H54 (cell line): ENCODE measurements at places on chromosomes 1 and 21.

DNA sequence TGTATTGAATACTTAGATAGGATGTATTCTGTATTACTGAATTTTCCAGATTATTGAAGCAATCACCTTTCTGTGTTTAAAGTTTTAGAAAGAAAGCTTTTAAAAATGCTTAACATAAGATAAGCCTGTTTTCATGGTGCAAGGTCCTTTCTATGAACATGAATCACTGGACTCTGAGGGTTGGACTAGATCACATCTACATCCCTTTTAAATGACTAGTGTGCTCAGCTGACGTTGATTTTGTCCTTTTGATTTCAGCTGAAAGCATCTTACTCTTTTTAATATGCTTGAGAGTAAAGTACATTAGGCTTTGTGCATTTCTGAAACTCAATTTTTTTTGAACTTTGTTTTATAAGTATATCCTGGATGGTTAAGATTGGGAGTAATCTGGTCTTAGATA is 16.2 kb downstream of the MIER1 start:
- DNase-seq = no peak

- peak; percentile 8 for DNase-seq
Measured at GRCh38 chr1:50704126-50704525, 255.9 kb downstream of the FAF1 start.

- DNase-seq = no peak
Measured at GRCh38 chr1:18413541-18414305, 67.0 kb upstream of the KLHDC7A start.

DNA sequence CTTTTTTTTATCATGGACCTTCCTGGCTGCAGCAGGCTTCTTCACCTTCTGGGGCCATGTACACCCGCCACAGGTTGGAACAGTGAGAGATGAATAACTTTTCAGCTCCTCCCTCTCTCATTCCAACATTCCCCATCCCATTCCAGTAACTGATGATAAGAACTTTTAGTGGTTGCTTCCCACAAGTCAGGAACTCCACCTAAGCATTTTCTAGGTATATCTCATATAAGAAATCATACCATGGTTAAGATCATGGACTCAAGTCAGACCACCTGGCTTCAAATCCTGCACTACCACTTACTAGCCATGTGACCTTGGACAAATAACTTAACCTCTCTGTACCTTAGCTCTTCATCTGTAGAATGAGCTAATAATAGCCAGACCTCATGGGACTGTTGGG is 42.5 kb upstream of the RGS8 start:
- no peak for DNase-seq

- DNase-seq = no peak
Measured at GRCh38 chr1:36846357-36846756, 188.0 kb downstream of the GRIK3 start.

- DNase-seq = no peak
Measured at GRCh38 chr1:191290441-191290840, 812.8 kb upstream of the BRINP3 start.

DNA sequence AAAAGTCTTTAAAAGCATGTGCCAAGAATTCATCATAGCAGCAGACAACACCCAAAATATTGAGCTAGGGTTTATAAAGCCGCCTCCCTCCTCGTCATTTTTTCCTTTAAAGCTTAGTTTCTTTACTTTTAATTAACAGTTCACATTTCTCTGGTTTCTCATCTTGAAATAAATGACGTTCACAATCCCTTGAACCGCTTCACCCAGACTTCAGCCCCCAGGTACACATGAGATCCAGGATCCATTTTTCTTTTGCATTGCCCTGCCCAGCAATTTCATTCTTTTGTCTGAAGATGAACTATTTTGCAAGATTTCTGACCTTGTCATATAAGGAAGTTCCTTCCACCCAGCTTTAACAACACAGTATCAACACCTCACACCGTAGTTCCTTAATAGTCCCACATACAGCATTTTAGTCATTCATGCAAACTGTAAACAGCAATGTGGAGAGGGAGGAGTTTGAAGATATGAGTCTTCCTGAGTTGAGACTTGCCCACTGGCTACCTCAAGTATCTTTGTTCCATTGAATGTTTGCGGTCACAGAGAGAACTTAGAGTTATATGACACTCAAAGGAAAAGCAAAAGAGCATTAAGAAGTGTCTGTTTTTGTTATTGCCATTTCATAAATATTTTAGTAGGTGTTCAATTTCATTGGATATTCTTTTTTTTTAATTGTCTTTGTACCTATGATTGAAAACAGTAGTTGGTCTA is 35.3 kb upstream of the CACYBP start:
- no peak for DNase-seq

- no peak for DNase-seq
Measured at GRCh38 chr1:220732621-220733020, 15.5 kb upstream of the MTARC2 start.

DNA sequence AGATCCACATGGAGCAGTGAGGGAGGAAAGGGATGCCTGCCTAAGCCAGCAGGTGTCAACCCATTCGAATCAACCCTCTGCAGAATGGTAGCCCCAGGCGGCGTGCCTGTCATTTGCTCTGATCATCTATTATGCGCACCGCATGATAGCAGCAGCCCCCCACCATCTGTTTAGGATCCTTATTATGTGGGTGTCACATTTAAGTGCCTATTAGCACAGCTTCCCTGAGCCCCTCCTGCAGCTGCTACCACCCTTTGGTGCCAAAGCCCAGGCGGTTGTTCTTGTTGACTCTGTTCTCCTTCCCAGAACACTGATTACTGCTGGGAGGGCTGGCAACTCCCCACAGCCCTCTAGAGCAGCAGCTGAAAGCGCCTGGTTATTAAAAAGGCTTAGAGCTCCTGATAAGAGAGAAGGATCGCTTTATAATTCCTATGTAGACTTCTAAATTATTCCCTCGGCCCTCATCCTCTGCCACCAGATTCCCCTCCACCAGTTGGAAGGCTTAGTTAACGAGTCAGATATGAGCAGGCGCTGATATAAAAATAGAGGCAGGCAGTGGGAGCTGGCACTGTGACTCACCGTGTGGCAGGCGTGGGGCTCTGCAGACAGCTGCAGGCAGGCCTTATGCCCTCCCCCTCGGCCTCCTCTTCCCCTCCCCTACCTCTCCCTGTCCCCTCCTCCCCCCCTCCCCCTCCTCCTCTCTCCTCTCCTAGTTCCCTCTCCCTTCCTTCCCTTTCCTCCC is 23.0 kb downstream of the ACTA1 start:
- DNase-seq = peak; percentile 90

DNA sequence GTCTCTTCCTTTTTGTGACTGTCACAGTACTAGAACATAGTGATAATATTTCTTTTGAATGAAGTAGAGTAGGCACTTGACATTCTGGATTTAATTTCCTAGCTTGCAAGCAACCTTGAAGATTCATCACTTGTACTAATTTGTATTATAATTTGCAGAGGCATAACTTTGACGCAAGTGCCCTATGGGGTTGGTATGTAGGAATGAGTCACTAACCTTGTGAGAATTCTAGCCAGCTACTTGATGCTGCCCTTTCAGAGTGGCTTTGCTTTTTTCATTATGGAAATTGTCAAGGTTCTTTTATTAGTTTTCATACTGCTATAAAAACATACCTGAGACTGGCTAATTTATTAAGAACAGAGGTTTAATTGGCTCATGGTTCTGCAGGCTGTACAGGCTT is 13.7 kb upstream of the DPH5 start:
- DNase-seq = no peak

- no peak for DNase-seq
Measured at GRCh38 chr1:61101536-61101935, 19.2 kb downstream of the NFIA start.

- DNase-seq = no peak
Measured at GRCh38 chr1:93756657-93757056, 75.0 kb upstream of the BCAR3 start.

DNA sequence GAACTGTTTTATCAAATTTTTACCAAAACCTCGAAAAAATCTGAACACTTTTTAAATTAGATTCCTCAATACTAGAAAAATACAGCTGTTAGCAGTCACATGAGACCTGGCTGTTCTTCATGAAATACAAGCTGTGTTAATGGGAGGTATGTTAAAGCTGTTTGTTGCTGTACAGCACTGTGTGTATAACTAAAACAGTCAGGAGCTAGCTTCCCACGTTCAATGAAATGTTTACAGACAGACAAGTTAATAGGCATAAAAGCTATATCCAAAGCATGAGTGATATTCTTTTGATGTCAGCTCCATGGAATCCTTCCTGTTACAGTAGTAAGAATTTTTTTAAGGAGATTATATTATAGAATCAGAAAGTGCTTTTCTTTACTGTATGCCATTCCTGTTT is 223.2 kb upstream of the FOXD3 start:
- DNase-seq = no peak

GRCh38 chr1:240732390-240732789 is 120.4 kb upstream of the GREM2 start:
- peak; percentile 32 for DNase-seq

GRCh38 chr1:121408354-121408753 is 223.6 kb downstream of the SRGAP2C start:
- DNase-seq = no peak

- DNase-seq = no peak
Measured at GRCh38 chr1:8862528-8862927, 16.0 kb downstream of the ENO1 start.

DNA sequence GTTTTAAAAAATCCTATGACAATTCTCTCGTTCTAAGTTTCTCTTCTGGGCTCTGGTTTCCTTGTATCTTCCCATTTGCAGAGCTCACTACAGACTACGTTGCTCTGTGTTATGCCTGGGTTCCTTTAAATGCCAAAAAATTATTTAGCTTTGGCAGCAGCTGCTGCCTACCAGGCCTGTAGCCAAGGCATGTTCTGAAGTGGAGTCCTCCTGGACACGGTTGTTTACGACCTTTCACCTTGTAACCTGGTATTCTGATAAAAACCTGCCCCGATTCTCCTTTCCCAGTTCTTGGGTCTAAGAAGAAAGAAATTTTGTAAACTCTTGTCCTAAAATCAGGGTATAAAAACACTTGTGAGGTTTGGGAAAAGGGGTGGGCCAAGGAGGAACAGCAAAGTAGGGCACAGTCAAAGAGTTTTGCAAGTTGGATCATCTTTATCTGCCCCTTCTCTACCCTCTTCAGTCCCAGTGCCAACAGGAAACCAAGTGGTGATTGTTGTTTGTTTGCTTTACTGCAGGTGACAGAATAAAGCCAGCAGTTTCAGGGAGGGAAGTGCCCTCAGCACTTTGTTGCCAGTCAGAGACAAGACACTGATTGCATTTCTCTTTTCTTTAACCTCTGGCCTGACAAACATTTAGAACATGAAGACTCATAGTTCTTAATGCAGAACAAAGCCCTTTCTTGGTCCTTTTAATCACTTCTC is 3.1 kb upstream of the TXNIP start:
- DNase-seq = no peak

DNA sequence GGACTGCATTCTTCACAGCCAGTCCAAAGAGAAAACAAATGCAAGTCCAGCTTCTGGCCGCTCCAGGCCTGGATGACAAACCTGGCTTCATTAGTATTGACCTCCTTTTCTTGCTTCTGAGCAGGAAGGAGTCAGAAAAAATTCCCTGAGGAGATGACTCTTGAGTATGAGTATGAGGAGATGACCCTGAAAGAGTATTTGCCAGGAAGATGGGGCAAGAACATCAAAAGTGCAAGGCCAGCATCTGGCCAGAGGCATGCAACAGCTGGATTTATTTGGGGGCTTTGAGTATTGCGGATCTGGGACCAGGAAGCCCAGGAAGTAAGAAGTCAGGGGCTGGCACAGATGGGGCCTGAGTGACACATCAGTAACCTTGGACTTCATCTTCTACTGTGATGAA is 113.9 kb downstream of the GLIS1 start:
- no peak for DNase-seq
